ENCODE measurements at places on chromosomes 4 and X.

DNA sequence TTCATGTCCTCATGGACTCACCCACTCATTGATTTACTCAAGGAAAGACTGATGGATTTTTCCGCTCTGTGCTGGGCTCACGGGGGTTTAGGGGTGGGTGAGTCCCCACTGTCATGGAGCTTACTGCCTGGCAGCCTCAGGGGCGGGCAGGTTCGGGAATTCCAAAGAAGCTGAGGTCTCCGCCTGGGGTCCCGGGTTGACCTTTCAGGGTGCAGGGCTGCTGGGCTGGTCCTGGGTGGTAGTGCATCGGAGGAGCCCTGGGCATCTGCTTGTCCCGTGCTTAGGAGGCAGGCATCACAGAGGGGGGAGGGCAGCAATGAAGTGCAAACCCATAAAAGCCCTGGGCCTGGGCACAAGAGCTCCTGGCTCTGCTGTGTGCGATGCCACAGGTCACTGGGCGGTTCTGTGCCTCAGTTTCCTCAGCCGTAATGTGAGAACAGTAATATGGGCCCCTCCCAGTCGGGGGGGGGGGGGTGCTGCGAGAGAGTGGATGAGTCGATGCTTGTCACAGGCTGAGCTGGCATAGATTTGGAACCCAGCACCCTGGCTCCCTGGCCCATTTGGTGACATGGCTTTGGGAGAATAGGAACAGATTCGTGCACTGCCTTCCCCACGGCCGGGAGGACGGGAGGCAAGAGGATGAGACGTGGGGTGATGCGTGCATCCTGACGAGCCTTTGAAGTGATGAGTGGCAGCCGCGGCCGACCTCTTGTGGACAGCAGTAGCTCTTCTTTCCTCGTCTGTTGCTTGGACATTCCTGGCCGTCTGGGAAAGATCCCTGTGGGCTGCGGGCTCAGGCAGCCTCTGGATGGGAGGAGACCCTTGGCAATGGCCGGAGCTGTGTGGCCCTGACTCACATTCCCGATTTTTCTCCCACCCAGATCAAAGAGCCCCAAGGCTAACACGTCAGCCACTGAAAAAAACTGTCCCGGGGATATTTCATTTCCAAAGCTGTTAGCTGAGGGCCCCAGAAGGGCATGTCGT is 42.0 kb downstream of the PSAPL1 start:
- peak; percentile 1 for DNase-seq

- no peak for DNase-seq
These were observed 4.4 kb upstream of the SOWAHB start for GRCh38 chr4:76902233-76902890.

DNA sequence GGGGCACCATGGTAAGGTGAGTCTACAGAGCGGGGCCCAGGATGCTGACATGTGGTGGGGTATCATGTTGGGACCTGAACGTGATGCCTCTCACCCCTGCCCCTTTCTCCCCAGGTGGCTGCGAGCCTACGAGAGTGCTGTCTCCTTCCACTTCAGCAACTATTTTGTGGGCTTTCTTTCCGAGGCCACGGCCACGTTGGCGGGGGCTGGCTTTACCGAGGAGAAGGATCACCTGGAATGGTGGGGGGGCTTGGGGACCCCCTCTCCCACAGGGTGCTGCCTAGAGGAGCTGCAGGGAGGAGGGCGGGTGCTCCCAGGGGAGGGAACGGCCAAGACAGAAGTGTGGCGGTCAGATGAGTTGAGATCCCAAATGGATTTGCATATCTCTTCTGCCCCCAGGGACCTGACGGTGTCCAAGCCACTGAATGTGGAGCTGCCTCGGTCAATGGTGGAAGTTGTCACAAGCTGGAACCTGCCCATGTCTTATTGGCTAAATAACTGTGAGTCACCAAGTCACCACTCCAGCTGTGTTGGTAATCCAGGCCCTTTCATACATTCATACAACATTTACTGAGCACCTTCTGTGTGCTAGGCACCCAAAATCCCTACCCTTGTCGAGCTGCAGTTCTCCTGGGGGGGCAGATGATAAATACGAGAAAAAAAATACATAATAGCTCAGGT is 5.5 kb downstream of the PORCN start:
- DNase-seq, result no peak

DNA sequence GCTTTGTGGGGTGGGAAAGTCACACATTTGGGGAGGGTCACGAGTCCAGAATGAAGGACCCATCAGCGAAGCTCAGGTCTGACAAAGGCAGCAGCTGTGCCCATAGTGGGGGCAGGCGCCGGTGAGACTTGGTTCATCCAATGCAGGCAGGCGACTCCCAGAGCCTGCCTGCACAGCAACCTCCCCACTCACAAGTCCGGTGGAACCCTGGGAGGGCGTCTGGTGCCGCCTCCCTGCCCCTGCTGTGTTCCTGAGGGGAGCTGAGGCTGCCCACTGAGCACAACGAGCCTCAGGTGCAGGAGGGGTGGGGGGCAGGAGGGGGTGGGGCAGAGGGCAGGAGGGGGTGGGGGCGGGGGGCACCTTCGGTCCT is 13.7 kb downstream of the LRPAP1 start:
- DNase-seq, result no peak

DNA sequence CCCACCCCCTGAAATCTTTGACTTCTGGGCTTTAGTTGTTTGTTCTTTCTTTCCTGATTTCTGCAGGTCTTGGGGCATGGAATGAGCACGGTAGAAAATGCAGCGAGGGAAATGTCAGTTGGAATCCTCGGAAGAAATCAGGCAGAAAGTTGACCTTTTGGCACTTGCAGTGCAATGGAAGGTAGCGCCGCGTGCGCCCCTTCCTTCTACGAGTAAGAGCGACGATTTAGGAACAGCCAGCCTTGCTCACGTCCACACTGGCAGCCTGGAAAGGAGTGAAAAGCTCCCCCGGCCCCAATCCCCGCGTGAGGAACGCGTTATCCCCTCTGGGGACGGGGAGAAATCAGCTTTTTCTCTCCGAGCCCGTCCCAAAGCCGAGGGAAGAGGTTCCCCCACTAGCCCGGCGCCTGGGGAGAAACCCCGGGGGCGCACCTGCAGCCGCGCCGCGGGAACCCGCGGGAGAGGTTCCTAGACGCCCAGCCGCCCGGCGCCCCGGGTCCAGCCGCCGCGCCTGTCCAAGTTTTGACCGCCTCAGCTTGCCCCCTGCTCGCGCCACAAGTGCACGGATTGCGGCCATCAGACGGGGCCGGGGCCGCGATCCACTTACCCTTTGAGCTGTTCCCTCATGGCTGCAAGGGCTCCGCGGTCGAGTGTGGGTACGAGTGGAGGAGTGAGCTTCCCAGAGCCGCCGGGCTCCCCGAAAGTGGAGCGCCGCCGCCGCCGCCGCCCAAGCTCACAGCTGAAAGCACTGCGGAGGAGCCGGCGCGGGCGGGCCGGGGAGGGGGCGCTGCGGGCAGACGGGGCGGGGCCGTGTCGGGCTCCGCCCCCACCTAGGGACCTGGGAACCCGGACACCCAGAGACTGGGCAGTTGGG is 194.6 kb upstream of the FTHL17 start:
- DNase-seq, result peak; percentile 16

DNA sequence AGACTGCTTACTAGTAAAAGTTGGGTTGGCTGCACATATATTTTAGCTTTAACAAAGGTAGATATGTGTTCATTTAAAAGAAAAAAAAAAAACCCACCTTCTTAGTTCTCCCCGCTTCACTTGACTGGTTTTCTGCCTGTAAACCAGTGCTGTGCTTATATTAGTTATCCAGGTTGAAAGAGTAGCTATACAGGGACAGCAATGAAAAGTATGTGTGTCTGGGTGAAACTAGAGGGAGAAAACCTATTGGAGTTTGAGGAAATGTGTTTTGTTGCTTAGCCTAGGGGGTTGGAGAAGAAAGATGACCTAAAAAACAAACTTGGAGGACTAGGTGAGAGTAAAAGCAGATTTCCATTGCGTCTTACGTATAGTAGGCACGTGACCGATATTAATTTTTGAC is 4.5 kb downstream of the JADE1 start:
- no peak for DNase-seq

DNA sequence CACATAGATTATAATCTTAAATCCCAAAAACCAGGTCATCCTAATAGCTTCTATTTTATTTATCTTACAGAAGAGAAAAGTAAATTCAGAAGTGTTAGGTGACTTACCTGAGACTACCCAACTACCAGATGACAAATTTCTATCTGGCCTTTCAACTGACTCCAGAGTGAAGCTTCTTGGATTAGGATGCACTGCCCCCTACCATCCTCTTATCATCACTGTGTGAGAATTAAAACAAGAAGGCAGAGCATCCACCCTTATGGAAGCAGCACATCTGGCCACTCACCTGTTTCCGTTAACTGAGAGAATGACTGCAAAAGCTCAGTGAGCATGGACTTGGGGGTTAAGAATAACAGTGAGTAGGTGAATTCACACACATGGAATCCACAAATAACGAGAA is 502.6 kb upstream of the TECRL start:
- DNase-seq, result no peak

GRCh38 chr4:8590546-8590880 is 2.1 kb upstream of the CPZ start:
- DNase-seq, result no peak

GRCh38 chr4:186188107-186188506 is 3.3 kb upstream of the CYP4V2 start:
- no peak for DNase-seq

DNA sequence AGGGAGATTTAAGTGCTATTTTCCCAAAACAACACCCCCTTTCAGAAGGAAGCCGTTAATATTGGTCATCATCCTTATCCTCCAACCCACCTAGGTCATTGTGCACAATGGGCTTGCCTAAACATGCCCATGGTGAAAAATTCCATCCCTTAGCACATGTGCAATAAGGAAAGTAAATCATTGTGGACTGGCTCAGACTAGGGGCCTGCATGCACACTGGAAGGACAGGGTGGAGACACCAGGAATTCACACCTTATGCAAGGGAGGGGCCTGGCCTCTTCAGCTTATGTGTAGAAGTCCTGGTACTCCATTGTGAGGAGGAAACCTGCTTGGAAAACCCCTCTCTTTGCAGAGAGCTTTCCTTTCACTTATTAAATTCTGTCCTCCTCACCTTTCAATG is 311.4 kb upstream of the NDST4 start:
- no peak for DNase-seq

- DNase-seq, result no peak
These were observed 232.8 kb downstream of the TRIML1 start for GRCh38 chr4:188372058-188372457.

GRCh38 chrX:16251782-16252181 is 84.5 kb downstream of the MAGEB17 start:
- DNase-seq, result no peak

GRCh38 chrX:148610328-148610698 is 109.9 kb downstream of the AFF2 start:
- DNase-seq, result no peak

DNA sequence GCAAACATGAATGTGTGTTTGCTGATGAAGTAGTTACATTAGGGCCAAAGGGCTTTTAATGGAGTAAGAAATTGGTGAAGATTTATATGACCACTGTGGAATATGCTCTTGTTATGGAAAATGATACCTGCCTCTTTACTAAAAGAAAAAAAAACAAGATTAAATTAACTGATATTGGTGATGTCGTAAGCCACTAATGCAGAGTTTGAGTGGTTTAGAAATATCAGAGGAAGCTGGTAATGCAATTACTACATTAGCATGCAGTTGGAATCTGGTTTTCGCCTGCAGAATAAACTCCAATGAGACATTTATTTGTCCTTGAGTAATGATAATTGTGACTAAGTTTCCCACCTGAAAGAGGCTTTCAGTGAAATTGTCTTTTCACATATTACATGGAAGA is 597.9 kb downstream of the GALNTL6 start:
- DNase-seq, result no peak

GRCh38 chrX:39796856-39797255 is 300.9 kb downstream of the BCOR start:
- no peak for DNase-seq

GRCh38 chrX:49030283-49030682 is 12.9 kb downstream of the TFE3 start:
- DNase-seq, result no peak

DNA sequence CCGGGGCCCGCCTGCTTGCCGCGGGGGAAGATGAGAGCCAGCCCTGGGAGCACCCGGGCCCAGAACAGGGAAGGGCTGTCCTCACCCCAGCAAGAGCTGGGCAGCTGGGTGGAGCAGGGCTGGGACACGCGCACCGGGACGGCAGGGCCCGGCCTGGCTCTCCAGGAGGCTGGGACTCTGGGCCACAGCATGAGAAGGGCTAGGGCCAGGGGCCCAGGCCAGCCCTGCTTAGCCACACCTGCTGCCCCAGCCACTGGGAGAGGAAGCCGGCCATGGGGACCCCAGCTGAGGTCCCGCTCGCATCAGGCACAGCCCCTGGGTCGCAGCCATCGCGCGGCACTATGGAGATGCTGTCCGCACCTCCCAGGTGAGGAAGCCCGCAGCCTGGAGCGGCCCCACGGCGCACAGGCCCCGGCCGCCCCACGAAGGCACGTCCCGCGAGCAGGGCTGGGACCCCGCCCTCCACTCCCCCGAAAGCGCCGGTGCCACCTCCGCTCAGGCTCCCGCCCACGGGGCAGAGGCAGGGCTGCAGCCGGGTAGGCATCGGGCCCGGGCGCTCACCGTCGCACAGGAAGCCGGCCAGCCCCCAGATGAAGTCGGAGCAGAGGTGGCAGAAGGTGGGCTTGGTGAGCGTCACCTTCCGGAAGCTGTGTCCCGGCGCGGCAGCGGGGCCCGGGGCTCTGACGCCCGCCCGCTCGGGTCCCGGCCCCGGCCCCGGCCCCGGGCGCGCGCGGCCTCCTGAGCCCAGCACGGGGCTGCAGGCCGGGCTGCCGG is 531 bp downstream of the DGKQ start:
- DNase-seq, result no peak

- no peak for DNase-seq
These were observed 5.1 kb upstream of the DGAT2L6 start for GRCh38 chrX:70172221-70172620.

GRCh38 chr4:173684223-173684622 is 154.2 kb upstream of the HAND2 start:
- DNase-seq, result no peak

DNA sequence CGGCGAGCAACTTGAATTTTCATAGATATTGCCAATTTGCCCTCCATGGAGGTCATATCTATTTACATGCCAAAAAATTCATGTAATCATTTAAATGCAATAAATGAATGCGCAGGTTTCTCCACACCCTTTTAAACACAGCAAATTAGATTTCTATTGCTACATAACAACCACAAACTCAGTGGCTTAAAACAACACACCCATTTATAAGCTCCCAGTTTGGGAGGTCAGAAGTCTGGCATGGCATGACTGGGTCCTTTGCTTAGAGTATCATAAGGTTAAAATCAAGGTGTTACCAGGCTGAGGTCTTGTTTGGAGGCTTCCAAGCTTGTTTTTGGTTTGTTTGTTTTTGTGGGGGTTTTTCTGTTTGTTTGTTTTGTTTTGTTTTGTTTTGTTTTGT is 49.9 kb upstream of the NYX start:
- no peak for DNase-seq

GRCh38 chr4:48129307-48130014 is 4.6 kb downstream of the TXK start:
- peak; percentile 57 for DNase-seq

- peak; percentile 49 for DNase-seq
These were observed 67.0 kb downstream of the SEL1L3 start for GRCh38 chr4:25795566-25796454.

GRCh38 chr4:160745126-160745525 is 1418.7 kb downstream of the FSTL5 start:
- no peak for DNase-seq

Measured in kidney glomerular epithelial cell (primary cell).